IPS DF 6.9 (cell line): ENCODE measurements at places on chromosomes 11 and 22.

DNA sequence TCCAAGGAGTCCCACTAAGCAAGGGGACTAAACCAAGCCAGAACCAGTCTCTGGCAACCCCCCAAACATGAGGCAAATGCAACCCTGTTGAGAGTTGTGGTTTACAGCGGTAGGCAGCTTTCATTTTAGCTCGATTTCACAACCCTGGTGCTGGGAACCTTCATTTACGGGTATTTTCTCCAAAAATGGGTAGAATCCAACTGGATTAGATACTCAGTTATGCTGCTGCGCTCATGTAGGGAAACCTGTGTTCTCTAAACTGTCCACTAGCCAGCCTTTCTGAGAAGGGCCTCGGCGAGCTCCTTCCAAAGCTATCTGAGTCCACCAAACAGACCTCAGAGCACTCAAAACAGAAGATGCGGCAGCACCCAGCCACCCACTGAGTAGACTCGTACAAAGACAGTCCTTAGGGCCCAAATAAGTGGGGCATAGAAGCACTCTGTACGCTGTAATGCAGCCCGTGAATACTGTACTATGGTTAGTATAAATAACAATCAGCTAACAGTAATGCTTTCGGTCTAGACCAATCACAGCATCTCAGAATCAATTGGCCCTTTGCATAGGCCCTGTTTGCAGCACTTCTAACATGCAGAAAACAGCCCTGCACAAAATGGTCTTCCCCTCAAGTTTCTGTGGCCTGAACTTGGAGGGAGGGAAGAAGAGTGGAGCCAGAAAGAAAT lies 104.7 kb downstream of the ETS1 start:
- no peak for DNase-seq

- DNase-seq = no peak
These were observed 380.8 kb upstream of the CADM1 start for GRCh38 chr11:115884800-115885534.

GRCh38 chr11:77908835-77909234 lies 85.6 kb downstream of the INTS4 start:
- DNase-seq = no peak

GRCh38 chr11:16364254-16364653 lies 7.9 kb upstream of the SOX6 start:
- DNase-seq = no peak

DNA sequence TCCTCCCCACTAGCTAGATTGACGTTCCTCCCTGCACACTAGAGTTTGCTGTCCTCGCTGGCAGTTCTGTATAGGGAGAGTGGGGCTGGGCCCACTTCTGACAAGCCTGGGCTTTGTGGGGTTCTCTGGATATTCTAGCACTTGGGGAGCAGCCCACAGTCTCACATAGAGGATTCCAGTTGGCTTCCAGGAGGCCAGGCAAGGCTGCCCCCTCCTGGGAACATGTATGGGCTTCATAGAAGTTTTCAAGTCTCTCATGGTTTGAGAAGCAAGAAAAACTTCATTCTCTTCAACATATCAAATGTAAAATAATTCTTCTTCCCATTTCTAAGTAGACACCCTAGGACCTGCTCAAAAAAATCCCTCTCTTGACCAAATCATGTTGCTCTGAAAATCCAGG lies 87.5 kb downstream of the NAV2 start:
- no peak for DNase-seq

- DNase-seq = no peak
These were observed 29.9 kb downstream of the EIF3F start for GRCh38 chr11:8017071-8017470.
